ENCODE measurements at places on chromosomes 13 and 19. TPM values are rescaled to one million over a fixed set of nuclear protein-coding genes. Genes with fewer than 3 reads are reported as not detected.

- no peak for DNase-seq
Observed at GRCh38 chr13:106318941-106319411, 216.5 kb downstream of the EFNB2 start.

DNA sequence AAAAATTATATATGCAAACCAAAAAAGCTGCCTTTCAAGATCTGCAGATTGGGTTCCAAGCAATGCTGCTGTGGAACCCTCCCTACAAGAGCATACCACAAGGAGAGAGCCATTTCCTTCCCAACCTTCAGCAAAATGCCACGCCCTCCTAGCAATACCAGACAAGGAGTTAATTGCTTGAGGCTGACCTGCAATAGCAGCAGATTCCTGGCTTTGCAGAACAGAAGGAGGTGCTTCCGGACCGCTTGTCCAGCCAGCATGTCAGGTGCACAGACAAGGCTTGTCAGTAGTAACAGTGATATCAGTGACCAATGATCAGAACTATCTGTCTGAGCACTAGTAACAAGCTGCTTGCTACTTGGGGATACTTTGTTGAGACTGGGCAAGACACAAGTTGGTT lies 301.6 kb downstream of the FGF14 start:
- DNase-seq: no peak

DNA sequence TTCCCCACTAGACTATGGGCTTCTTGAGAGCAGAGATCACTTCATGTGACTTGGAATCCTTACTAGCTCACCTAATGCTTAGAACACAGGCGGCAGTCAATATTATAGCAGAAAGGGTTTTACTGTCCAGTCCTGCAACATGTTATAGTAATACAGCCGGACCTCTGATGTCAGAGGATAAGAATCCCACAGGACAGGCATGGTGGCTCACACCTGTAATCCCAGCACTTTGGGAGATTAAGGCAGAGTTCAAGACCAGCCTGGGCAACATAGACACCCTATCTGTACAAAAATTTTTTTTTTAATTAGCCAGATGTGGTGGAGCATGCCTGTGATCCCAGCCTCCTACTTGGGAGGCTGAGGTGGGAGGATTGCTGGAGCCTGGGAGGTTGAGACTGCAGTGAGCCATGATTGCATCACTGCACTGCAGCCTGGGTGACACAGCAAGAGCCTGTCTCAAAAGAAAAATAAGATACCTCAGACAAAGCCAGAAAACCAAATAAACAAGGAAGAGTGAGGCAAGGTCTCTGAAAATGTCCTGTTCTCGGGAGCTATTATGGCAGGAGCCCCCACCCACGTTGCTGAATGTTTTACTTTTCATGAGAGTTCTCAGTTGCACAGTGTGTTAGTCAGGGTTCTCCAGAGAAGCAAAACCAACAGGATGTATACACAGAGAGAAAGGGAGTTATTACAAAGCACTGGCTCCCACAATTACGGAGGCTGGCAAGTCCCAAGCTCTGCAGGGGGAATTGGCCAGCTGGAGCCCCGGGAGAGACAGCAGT lies 100.8 kb downstream of the UBL3 start:
- DNase-seq: no peak

GRCh38 chr13:50788551-50789210 lies 54.8 kb downstream of the DLEU7 start:
- DNase-seq: no peak

DNA sequence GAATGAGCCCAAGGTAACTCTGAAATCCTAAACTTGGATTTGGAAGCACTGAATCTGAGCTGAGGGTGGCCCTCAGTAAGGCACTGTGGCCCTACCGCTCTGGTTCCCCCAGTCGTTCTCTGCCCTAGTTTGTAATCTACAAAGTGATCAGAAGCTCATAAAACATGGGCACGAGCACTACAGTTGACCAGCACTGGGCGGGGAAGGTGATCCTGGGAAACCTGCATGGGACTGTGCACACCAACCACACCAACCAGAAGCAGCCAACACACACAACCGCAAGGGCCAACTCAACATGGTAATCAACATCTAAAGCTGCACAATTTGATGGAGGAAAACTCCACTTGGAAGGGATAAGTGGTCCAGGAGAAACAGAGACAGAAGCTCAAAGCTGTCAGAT lies 22.9 kb downstream of the SLC7A1 start:
- no peak for DNase-seq

- DNase-seq: no peak
Observed at GRCh38 chr13:36774931-36775330, 44.1 kb upstream of the RFXAP start.

The CASP14 gene
- not detected for polyA plus RNA-seq
